ENCODE measurements at places on chromosomes 4 and X. TPM values are rescaled to one million over a fixed set of nuclear protein-coding genes. Genes with fewer than 3 reads are reported as not detected.
A peak's percentile ranks its signal among the peaks of the same experiment; 100 is the strongest.

DNA sequence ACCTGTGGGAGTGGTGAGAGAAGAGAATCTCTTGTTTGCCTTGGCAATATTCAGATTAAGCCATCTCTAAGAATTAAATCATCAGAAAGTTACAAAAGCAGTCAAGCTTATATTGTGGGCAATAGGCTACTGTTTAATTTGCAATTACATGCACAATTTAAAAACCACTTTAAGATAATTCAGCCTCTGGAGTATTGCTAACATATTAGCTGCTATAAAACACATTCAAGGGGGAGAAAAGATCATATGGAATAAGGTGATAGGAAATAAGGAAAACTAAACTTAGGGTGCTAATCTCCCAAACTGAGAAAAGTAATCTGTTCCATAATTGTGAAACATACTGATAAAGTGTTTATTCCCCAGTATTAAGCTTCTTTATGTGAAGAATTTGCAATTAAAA is 103.9 kb downstream of the ARAP2 start:
- no peak for DNase-seq

GRCh38 chrX:72121383-72121782 is 10.3 kb downstream of the RTL5 start:
- DNase-seq: peak; percentile 35

- no peak for DNase-seq
These were observed 186.2 kb downstream of the LARP7 start for GRCh38 chr4:112823156-112823555.

DNA sequence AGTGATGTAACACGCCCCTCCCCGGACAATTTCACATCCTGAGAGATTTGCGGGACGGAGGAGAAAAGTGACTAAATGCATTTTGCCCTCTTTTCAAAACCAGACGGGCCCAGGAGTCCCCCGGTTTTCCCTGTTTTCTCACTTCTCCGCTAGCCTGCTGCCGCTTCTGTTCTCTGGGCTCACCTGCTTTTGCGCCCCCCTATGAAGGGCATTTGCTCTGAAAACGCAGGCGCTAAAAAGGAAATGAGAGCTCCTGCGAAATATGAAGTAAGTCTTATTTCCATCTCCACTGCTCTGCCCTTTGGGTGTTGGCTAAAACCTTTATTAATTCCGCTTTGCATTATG is 613 bp upstream of the TMEM47 start:
- no peak for DNase-seq

The TAF7L gene
- polyA plus RNA-seq: 0.07 TPM

DNA sequence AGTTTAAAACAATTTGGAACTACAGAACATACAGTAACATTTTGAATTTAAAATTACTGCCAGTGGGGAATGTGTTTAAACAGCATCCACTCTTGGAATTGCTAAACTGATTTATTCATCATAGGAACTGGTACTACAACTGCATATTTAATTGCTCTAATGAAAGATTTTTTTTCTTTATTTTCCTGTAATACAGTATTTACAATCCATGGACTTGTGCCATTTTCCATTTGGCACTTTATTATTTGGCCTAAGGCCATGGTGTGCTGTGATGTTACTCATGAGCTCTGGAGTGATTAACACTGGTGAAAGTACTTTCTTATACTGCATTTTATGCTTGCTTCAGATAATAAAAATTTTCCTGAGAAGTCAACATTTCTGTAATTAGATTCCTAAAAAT is 69.7 kb upstream of the NUDT6 start:
- DNase-seq: no peak

- no peak for DNase-seq
These were observed 58.6 kb downstream of the AREG start for GRCh38 chr4:74503580-74503979.

The LUZP4 gene
- not detected for polyA plus RNA-seq
